ENCODE measurements at places on chromosomes 6 and 20.

- DNase-seq, result no peak
Measured at GRCh38 chr6:38651121-38651784, 11.5 kb upstream of the BTBD9 start.

- no peak for DNase-seq
Measured at GRCh38 chr20:20849161-20849560, 136.7 kb upstream of the RALGAPA2 start.

DNA sequence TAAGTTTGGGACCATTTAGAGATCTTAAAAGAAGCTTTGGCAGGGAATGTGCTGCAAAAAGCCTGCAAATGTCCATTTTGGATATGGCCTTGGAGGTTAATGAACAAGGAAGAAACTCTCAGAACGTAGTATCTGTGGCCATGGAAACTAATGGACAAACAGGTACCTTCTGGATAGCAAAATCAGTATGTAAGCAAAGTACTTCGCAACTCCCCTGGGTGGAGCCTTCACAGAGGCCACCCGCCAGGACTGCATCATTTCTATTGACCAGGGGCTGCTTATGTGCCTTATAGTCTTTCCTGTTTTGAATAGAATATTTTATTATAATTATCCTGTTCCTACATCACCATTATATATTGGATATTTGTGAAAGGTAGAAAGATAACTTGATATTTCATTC lies 510.8 kb upstream of the SYNCRIP start:
- DNase-seq, result no peak

GRCh38 chr6:53623497-53623896 lies 42.1 kb downstream of the KLHL31 start:
- no peak for DNase-seq

- no peak for DNase-seq
Measured at GRCh38 chr6:154319231-154319858, 37.3 kb downstream of the IPCEF1 start.

DNA sequence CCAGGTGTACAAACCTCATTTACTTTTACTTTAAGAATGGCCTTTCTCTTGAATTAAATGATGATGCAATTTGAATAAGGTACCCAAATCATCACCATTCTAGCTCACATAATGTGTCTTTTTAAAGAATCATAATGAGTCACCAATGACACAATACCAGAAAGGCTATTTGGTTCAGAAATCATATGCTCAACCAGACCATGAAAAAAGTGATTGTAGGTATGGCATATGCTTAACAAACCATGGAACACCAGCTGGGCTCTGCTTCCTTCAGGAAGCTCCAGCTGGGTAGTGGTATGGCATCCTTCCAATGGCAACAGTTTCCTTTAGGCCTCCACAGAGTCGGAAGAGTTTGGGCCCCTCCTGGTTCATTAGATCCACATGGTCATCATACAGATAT lies 128.2 kb downstream of the FRK start:
- DNase-seq, result no peak

DNA sequence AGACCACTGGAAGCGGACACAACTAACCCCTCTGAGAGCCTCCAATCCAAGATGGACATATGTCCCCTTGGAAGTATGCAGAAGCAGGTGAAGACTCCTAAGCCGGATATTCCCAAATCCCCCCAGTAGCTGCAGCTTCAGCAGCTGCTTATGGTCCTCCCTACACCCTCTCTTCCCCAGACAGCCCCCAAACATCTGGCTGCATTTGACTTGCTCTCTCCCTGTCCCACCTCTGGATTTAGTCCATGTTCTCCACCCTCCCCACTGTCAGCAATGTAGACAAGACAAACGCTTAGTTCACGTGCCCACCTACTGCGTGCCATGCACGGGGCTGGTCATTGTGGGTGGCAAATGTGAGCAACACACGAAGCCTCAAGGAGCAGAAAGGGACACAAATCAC lies 4.6 kb upstream of the ADAM33 start:
- no peak for DNase-seq

DNA sequence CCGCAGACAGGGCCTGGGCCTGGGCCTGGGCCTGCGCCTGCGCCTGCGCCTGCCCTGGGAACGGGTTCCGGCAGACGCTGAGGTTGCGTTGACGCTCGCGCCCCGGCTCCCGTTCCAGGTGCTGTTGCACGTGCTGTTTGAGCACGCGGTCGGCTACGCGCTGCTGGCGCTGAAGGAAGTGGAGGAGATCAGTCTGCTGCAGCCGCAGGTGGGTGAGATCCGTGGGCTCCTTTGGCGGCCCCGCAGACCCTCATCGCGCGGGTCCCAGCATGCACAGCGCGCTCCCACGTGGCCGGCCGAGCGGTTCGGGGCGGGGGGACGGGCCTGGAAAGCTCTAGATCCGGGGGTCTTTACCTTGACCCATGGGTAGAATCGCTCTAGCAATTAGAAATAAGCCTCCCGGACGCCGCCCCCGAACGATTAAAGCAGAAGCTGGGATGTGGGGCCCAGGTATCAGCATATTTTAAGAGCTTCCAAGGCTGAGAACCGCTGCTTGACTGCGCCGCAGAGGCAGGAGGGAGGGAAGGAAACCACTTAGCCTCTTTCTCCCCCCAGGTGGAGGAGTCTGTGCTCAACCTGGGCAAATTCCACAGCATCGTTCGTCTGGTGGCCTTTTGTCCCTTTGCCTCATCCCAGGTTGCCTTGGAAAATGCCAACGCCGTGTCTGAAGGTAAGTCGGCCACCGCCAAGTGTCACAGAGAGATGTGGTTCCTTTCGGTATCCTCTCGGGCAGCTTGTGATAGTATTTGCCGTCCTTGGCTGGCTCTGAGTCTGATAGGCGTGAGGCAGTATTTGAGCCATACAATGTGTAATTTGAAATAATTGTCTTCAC lies 508 bp downstream of the NOP56 start:
- DNase-seq, result no peak

DNA sequence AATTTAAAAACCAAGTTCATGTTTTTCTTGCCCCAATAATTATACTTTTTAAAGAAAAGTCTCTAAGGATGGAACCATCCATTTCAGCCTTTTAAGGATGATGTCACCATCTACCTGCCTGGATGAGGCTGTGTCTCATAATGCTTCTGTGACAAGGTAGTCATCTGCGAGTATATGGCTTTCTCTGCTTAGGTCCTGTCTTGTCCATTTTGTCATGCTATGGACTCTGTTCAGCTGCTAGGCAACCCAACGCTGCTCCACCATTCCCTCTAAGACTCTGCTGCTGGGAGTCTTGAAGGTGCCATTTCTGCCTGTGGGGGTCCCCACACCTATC lies 459.8 kb upstream of the RUNX2 start:
- DNase-seq, result no peak

- DNase-seq, result no peak
Measured at GRCh38 chr20:45028424-45029136, 62.3 kb downstream of the STK4 start.

DNA sequence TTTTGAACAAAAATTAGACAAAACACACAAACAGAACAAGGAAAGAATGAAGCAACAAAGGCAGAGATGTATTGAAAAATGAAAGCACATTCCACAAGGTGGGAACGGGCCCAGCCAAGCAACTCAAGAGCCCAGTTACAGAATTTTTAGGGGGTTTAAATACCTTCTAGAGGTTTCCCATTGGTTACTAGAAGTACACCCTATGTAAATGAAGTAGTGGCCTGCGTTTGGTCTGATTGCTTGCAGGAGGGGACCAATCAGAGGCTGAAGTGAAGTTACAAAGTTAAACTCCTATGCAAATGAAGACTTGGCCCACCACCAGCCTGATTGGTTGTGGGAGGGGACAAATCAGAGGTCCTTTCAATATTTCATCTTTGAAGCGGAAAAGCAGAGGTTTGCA lies 593.7 kb upstream of the MMS22L start:
- no peak for DNase-seq

DNA sequence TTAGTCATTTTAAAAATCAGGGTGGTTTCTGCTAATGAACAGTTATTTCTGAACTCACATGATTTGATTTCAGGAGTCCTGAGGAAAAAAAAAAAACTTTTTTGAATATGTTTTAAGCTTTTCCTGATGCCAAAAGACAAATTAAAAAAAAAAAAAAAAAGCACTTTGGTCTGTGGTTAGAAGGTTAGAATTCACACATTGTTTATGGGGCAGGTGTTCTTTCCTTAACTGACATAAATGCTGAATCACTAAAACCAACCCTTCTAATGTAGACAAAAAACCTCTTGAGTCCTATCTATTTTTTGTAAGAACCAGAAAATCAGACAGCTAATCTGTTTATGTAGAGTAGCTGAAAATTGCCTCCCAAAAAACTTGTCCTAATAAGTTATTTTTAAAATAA lies 20.4 kb downstream of the THEMIS start:
- DNase-seq, result no peak

DNA sequence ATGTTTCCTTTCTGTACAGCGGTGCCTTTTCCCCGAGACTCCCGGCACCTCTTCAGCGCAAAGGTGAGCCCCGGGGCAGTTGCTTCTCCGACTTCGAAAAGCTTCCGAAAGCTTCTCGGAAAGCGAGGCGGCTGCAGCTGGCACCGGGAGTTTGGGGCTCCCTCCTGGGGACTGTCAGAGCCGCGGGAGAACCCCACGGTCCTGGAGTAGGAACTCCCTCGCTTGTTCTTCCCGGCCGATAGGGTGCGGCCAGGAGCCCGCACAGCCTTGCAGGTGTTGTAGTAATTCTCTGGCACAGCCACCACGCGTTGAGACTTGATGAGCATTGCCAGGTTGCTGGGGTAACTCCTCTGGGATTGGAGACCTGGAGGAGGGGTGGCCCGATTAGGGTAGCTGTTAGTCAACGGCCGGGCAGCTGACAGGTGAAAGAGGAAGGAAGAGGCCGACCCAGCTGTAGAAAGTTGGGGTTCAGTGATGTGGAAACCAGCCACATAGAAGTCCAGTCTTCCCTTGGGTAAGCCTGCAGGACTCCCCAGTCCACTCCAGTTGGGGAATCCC lies 721 bp downstream of the KDM1B start:
- peak; percentile 41 for DNase-seq

All from esophagus squamous epithelium (tissue), 5 donors.